Esophagus muscularis mucosa (tissue), 4 donors: ENCODE measurements at places on chromosomes 5 and 9.

DNA sequence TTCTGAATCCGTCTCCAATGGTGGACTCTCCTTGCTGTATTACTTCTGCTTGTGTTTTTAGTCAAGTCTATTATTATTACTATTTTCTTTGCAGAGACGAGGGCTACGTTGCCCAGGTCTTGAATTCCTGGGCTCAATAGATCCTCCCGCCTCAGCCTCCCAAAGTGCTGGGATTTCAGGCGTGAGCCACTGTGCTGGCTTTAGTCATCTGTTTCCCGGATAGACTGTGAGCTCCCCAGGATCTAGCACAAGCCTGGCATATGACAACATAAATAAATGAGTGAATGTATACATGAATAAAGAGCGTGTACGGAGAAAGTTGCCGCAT is 439 bp upstream of the DDX46 start:
- DNase-seq, result no peak

DNA sequence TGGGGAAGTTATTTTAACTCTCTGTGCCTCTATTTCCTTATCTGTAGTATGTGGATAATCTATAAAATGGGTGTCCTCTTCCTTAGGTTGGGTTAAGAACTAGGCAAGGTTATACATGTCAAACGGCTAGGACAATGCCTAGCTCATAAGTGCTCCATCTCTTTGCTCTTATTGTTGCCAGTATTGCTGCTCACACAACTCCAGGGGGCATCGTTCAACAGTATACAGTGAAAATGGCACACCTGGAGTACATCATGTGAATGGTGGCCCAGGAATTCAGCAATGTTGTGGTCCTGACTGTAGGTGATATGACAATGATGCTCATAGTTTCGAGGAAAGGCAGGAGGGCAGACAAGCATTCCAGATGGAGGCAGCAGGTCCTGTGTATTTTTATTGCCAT is 30.1 kb downstream of the SLIT3 start:
- no peak for DNase-seq

GRCh38 chr5:138573223-138573622 is 2.0 kb downstream of the HSPA9 start:
- DNase-seq, result no peak

DNA sequence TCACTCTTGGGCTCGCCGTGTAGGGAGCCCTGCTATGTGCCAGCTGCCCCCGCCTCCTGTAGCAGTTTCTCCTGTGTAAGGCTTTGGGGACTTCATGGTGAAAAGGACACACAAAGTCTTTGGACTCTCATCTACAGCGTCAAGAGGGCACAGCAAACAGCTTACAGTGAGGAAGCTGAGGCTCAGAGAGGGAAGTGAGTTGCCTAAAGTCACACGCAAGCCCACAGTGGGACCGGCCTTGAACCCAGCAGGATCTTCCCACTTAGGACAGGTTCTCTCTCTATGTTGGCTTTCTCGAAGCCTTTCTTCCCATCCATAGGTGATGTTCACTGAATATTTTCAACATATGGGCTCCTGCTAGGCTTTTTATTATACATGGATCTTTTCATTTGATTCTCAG is 9.8 kb upstream of the PRRX2 start:
- DNase-seq, result no peak

- no peak for DNase-seq
Observed at GRCh38 chr9:134987376-134987775, 69.7 kb upstream of the FCN1 start.

DNA sequence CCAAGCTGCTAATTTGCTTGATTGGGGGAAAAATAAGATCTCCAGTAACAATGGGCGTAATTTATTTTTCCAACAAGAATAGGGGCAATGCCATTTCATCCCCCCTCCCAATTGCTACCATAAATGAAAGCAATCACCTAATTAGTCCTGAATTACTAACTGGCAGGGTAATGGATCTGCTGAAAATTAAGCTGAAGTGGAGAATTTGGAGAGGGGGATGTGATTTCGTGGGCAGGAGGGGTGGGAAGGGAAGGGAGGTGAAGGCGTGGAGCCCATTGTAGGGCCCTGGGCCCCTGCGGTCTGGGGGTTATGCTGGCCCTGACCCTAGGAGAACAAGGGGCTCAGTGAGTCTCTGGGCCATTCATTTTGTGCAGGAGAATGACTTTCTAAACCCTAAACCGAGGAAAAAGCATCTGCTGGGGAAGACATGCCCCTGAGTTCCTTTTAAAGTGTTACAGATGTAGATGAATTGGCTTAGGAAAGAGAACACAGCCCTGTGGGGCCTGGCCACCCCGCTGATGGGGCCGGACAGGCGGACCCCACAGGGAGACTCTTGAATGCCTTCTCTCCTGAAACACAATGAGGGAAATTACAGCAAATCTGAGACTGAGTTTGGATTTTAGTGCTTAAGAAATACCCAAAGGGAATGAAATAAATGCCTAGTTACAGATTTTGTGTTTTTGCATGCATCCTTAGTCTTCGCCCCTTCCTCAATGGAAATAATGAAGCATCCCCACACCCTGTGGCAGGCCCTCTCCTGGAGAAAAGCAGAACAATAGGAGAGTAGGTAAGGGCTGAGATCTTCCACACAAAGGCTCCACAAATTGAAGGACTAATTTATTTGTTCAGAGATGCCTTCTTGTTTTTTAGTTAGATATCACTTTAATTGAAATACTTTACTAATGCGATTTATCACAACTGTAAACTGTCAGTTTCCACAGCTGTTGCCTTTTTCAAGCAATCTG is 143.2 kb downstream of the PSAT1 start:
- no peak for DNase-seq

DNA sequence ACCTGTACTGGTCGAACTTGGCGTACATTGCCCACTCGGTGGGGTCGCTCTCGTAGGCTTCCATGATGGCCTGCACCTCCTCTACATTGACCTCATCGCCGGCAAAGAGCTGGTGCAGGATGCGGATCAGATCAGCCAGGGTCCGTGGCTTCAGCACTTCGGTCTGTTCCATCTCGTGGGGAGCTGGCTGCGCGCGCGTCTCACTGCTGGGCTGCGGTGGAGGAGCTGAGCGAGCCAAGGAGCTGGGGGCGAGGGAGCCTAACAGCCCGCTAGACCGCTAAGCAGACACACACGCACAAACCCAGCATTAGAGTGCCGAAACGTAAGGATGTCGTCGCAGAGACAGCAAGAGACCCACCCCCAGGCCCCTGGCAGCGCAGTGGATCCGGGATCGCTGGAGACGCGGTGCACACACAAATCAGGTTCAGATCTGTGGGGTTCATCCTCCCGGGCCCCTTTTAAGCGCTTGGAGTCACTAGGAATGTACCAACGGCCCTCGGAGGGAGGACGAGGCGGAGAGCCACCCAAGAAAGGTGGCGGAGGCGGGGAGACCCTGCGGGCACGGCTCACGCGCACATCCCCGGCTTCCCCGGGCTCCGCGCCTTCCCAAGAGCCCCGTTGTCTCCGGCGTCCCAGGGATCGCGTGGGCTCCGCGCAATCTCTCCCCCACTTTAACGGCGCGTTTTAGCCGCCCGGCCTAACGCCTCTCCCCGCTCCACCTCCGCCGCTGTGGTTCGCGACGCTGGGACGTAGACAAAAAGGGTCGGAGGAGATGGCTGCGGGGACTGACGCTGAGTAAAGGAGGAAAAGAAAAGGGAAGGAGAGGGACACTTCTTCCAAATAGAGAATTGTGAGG is at the start of gene CDO1:
TSS of gene CDO1 (minus strand) at position 434 of the 856 bp plus-strand sequence. CDS start at position 172, 262 bp downstream.
- no peak for DNase-seq

- DNase-seq, result peak; percentile 91
Observed at GRCh38 chr9:124771867-124772679, 962 bp upstream of the NR6A1 start.
